Activated naive CD4-positive, alpha-beta T cell treated with anti-CD3 and anti-CD28 coated beads, Interleukin-2, amount 10 ng/mL, durations not matched to agents 5 hours and 36 hours (primary cell): ENCODE measurements at places on chromosomes 1 and 21. TPM values are rescaled to one million over a fixed set of nuclear protein-coding genes. Genes with fewer than 3 reads are reported as not detected.

Gene CELSR2
- total RNA-seq, result 5.7 TPM

Gene RNF186
- not detected for total RNA-seq

Gene AMY1B
- not detected for total RNA-seq

Gene CTSE
- not detected for total RNA-seq

Gene KAZN
- 0.58 TPM for total RNA-seq

Gene SELP
- 0.19 TPM for total RNA-seq

Gene ISG15
- total RNA-seq, result 92.8 TPM
